ENCODE measurements at places on chromosomes 4 and X.
A peak's percentile ranks its signal among the peaks of the same experiment; 100 is the strongest.

GRCh38 chrX:2498781-2499302 is 1.9 kb downstream of the DHRSX start:
- peak; percentile 9 for DNase-seq

GRCh38 chrX:40099055-40099958 is 1.5 kb upstream of the BCOR start:
- no peak for DNase-seq

DNA sequence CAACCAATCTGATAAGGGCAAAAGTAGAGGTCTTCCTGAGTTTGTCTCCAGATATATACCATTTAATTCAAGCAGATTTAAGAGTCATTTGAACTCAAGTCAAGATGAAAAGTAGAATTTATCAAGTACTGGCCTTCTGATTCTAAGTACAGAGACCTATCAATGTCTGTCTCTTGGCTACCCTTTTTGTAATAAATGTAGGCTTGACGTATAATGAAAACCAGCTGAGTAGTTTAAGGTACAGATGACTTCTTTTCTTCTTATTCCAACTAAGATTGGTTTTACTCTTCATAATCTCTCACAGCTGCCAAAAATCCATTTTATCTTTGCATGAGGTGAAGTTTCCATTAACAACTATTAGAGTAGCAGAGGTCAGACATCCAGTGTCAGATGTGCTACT is 867.6 kb downstream of the FAT4 start:
- DNase-seq = no peak

DNA sequence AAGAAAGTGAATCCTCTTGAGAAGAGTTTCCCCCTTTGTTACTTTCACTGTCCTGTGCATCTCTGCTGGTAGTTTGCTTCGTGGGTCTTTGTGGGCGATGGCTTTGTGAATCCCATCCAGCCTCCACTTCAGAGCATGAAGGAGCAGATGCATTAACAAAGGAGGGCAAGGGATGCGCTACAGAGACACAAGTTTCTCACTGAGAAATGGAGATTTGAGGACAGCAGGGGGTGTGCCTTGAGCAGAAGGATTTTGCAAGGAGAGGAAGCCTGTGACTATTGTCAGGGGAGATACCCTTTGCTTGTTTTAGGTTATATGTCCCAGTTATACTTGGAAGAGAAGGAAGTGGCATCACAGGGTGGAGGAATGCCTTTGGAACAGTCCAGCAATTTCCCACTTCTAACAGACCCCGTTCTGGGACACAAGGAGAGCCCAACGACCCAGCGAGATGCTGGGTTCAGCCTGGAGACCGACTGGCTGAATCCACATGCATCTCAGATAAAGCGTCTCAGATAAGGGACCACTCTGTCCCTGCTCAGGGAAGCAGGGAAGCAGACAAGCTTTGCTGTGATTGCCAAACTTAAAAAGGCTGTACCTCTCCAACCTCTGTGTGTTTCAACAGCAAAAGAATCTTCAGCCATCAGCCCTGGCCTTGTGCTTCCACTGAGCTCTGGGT is 314.6 kb upstream of the GATB start:
- DNase-seq = no peak

DNA sequence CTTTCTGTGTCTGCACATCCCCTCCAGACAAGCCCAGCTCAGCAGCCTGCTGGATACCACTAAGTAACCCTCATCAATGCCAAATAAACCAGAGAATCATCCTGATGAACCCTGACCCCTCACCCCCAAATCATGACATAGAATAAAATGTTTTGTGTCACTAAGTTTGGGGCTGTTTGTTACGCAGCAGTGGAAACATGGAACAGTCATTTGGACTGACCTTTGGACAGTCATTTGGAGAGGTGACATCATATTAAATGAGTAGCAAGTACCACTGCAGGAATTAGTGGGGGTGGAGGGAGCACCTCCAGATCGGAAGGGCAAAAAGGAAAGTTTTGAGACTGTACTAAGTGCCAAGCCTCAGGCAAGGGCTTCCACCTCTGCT is 55.6 kb upstream of the MSX1 start:
- no peak for DNase-seq

DNA sequence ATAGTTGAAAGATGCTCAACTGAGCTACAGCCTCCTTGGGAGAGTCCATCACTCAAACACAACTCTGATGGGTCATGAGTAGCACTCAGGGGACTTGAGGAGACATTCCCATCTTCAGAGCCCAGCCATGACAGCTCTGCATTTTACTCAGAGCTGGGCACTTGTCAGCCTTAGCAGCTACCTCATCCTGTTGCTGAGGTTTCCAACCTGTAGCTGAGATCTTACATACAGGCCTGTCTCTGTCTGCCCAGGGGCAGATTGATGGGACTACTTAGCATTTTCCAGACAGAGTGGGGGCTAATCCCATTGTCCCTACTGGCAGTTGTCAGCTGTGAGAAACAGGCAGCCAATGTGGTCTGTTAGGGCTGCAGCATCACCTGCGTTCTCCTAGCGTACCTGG is 3.5 kb downstream of the FHDC1 start:
- no peak for DNase-seq

- DNase-seq = no peak
Observed at GRCh38 chr4:173328236-173328901, 5.8 kb downstream of the HMGB2 start.

DNA sequence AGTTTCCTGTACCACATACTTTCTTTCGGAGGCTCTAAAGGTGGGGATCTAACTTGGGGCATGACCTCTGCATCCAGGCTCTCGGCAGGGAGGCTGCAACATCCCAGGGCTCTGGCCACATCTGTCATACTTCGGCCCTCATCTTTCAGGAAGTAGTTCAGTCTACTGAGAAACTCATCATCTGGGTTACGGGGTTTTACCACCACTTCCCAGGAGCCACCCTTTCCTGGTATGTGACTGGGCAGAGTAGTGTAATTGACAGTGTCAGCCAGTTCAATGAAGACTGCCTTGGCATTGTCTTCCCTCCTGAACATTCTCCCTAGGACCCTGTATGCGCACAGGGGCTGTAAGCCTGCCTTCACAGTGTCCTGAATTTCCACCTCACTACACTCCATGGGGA is 2.8 kb downstream of the PNMA5 start:
- no peak for DNase-seq

Measured in bronchial epithelial cell (primary cell).